Common myeloid progenitor, CD34-positive (primary cell): ENCODE measurements at places on chromosomes 6 and 20.
A peak's percentile ranks its signal among the peaks of the same experiment; 100 is the strongest.

DNA sequence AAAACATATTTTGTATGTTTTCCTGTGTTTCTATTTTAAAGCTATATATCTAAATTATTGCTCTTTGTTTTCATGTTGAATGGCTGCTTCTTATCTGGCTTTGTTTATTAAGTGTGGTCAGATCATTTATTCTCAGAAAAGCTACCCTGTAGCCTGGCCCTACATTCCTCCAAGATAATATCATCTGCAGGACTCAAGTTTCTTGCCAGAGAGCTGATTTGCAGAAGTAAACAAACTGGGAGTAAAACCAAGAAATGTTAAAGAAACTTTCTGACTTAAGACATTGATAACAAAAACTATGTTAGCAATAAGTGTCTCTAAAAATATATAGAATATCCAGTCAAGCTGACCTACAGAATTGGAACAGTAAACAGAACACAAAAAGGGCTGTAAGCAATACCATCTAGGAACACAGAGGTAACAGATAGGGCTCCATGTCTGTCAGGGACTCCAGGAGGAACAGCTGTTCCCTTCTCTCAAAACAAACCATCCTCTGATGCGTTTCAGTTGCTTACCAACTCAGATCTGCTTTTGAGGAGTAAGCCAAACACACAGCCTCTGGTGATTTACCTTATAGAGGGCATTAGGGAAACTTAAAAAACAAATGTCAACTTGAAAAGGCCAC is 17.5 kb upstream of the CEP85L start:
- DNase-seq = no peak

GRCh38 chr6:97040355-97040860 is 115.9 kb downstream of the KLHL32 start:
- no peak for DNase-seq

GRCh38 chr6:134123666-134124208 is 71.3 kb upstream of the SLC2A12 start:
- peak; percentile 80 for DNase-seq

DNA sequence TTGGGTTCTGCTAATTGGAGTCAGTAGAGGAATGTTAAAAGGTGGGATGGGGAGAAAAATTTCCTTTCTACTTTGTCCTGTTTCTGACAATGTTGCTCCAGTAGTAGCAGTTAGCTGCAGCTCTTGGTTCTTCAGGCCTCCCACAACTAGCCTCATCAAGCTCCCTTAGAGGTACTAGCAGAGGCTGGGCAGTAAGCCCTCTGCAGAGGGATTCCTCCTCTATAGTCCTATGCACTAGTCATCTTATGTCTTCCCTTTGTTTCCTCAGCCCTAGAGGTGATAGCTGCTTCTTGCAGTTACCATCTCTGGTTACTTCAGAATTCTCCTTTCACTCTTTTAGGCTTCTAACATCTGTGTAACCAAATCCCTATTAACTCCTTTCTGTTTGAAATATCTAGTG is 99.8 kb downstream of the FILIP1 start:
- DNase-seq = no peak

DNA sequence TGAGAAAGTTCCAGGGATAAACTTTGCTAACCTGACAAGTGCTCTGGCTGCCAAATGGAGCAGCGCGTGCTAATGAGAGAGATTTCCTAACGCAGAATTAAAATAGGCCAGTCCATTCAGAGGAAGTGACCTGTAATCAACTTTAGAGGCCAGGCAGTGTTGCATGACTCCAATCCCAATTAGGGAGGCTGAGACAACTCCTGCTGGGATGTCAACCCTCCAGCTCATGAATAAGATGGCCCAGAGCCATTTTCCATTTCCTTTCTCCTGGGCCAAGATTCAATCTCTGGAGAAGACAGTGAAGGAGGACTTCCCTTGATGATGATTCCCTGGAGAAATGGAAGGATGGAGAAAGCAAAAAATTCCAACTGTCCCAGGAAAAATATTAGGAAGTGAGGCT is 241.5 kb upstream of the RNF24 start:
- no peak for DNase-seq

GRCh38 chr6:4533576-4533975 is 242.6 kb upstream of the CDYL start:
- no peak for DNase-seq

DNA sequence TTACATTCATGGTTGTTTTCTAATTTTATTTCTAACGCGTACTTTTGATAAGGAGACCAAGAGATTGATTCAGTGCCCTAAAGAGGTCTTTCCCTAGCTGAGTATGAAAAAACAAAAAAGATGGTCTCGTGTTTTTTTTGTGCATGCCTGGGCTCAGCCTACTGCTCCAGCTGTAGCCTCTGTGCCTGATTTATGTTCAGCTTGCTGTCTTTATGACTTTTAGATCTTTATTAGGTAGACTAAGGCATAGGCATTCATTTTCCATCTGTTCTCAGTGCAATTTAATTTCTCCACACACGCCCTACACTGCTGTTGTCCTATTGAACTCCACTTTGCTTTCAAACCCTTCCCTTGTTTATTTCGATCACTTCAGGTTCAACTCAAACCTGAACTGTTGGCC is 56.5 kb downstream of the OPRM1 start:
- DNase-seq = no peak
